ENCODE measurements at places on chromosomes 12 and 14.

DNA sequence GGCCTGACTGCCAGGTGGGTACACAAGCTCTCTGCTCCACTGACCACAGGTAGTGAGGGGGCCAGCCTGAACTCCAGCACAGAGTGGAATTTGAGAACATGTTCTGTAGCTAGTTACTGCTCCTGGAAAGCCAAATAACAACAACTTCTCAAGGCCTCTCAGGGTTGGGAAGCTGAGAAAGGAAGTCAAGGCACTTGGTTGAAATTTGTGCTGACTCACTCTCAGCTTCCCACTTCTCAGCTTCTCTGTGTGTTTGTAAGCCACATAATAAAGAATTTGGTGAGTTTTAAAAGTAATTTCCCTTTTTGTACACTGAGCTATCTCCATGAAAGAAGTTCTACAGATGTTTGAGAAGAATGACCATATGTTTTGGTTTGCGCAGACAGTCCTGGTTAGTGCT, 234.9 kb downstream of the KTN1 start:
- DNase-seq: no peak

DNA sequence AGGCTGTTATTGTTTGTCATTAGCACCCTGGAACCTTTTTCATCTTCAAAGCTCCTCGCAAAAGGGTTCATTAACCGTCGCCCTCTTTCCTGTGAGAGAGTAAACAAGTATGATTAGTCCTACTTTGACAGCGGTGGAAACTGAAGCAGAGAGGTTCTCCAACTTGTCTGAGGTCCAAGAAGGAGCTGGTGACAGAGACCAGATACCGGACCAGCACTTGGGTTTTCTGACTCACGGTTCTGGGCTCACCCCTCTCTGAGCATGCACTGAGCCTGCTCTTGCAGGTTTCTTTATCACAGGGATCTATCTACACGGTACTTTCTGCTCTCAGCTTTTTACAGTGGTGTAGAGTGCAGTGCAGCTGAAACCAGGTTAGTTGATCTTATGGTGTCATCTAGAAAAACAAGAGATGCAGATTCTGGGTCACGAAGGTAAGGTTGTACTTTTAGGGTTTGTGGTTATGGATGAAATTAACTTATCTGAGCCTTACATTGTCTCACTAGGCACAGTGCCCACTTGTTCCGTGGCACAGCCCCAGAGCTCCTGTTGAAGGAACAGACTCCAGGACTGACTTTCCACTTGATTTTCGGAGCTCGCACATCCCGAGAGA, 62.1 kb downstream of the PPP2R5C start:
- DNase-seq: peak; percentile 59

GRCh38 chr14:77270361-77271112, 469 bp downstream of the NGB start:
- DNase-seq: no peak

GRCh38 chr12:55818886-55819285, 1.0 kb downstream of the ORMDL2 start:
- no peak for DNase-seq

GRCh38 chr12:18135086-18135485, 45.1 kb upstream of the RERGL start:
- no peak for DNase-seq

DNA sequence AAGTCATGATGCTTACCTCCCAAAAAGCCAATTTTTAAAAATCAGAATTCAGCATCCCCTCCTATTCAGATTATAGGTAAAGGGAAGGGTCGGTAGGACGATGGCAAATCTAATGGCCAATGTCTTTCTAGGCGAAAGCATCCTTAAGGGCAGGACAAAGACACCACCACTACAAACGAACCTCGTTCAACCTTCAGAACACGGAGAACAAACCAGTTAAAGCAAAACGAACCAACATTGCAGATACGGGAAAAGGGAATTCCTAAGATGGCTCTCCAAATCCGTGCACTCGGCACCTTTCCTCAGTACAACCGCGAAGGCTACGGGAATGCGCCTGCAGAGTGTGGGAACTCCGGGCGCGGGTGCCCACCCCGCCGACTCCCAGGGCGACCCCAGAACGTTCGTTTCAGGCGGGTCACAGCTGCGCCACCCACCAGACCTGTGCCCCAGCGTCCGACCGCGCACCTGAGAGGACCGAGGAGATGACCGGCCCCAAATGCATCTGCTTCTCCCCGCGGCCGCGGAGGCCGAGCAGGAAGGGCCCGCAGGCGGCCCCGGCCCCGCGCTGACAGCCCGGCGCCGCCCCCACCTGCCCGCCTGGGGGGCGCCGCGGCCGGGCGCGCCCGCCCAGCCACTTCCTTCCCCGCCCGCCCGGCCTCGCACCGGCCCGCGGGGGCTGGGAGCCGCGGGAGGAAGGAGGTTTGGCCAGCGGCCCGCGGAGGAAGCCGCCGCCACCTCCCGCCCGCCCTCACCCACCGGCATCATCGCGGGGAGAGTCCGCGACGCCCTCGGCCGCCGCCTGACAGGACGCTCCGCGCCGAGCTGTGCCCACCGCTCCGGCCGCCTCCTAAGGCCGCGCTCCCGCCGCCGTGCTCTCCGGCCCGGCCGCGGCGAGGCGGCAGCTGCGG, 578 bp downstream of the PPP1R13B start:
- DNase-seq: no peak

- DNase-seq: no peak
Observed at GRCh38 chr14:92263681-92264080, 59.3 kb upstream of the SLC24A4 start.
